ENCODE measurements at places on chromosomes 13 and 19.

DNA sequence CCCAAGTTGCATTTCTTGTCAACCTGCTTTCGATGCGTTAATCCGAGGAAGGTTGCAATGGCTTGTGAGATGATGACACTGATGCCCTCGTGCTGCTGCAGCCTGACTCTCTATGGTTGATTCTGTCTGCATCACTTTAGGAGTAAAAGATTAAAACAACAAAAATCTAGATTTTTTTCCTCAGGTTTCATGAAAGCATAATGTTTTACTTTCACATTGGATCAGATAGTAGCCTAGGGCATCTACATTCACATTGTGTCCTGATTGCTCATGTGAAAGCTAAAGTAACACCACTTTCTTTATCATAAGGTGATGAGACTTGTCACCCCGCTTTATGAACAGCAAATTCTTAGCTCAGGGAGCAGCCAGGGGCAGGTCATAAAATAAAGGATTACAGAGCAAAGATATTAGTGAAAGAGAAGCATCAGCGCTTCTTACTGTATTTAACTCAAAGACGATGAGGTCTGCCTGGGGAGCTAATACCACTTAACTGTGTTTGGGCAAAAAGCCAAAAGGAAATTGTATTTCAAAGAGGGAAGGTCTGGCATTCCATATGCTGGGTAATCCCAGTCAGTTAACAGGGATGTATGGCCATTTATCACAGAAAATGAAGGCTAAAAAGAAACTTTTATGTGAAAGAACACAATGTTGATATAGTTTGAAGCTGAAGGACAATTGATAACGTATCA is 270.5 kb downstream of the GPC6 start:
- DNase-seq: no peak

DNA sequence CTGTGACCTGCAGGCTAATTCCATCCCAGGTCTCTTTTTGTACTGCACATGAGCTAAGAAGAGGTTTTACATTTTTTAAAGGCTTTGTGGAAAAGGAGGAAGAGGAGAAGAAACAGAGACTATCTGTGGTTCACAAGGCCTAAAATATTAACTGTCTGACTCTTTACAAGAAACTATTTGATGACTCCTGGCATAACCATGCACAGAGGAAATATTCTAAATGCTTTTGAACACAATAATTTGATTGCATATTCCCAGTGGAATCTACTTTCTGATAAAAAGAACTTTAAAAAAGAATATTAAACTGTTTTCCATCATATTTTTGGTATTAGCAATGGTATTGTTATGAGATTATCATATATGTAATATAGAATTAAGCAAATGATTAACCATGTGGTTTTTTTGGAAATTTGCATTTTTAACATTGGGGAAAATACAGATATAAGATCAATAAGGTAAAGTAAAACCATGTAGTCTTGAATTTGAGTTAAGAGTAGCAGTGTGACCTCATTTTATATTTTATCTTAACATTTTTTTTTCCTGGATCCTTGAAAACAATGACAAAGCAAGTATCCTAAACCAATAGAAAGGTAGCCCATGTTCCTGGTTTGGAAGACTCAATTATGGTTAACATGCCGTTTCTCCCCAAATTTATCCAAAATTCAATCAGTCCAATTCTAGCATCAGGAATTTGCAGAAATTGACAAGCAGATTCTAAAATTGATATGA is 251.0 kb downstream of the UQCRFS1 start:
- no peak for DNase-seq

DNA sequence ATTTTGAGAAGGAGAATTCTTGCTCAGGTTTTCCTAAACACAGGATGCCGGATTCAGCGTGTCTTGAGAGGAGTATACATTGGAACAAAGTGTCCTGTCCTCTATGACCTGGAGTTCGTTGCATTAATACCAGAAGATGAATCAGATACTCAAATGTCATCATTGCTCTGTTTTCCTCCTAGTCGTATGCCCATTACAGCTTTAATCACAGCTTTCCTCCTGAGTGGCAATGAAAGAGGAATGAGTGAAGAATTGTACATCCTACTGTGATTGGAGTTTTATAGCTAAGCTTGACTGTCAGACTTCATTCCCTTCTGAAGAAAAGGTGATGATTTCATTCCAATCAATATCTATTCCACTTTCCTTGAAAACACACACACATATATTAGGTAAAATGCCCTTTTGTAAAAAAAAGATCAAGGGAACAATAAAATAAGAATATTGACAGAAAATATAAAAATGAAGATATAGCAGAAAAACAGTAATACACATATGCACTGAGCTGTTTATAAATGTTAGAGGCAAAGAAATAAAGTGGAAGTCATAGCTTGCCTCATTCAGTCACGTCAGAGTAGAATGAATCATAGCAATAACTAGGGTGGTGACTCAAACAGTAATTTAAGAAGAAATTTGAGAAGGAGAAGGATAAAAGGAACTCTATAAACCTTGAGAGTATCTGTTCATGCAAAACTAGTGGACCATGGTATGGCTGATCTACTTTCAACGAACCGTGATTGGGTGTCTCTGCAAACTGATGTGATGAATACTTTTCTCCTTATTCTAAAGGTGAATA is 501.5 kb downstream of the SUCLA2 start:
- no peak for DNase-seq

DNA sequence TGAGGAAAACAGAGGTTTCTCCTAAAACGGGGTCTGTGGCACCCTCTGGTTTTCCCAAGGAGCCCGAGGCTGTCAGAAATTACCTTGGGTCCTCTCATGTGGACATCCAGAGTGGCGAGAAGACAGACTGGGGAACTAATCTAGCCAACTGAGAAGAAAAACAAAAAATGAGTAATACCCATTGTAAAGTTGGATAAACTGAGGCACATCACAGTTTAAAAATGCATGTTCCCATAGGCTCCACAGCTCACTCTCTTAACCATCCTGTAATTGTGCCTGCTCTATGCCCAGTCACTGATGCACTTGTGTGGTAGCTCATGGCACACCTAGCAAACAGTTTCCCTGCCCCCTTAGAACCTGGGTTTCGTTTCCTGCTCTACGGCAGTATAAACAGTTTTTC is 15.2 kb upstream of the UPF3A start:
- DNase-seq: no peak

GRCh38 chr13:105920370-105920769 is 615.1 kb downstream of the EFNB2 start:
- DNase-seq: no peak
